ENCODE measurements at places on chromosomes 11 and 22. TPM values are rescaled to one million over a fixed set of nuclear protein-coding genes. Genes with fewer than 3 reads are reported as not detected.

DNA sequence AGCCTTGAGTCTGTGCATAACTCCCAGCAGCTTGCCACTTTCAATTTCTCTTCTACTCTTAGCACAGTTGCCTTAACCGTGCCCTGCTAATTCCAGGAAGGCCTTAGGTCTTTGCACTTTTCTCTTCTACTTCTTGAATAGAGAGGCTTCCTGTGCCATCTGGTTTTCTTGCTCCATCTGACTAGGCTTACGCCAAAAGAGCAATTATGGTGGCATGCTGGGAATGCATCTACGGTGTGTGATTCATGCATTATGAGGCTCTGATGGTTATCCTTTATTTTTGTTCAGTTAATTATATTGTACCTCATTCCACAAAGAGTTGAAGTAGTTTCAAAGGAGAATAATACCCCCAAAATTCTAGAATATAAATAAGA is 29.4 kb downstream of the SIK2 start:
- peak; percentile 68 for DNase-seq

GRCh38 chr11:31972623-31973022 is 118.3 kb upstream of the RCN1 start:
- DNase-seq, result no peak

- DNase-seq, result no peak
These were observed 26.3 kb downstream of the APLNR start for GRCh38 chr11:57210781-57211180.

Gene OR52I1
- total RNA-seq, result not detected

Gene OR52H1
- not detected for total RNA-seq

Gene P2RX6
- 4.3 TPM for total RNA-seq

Gene DCDC1
- total RNA-seq, result 0.33 TPM

DNA sequence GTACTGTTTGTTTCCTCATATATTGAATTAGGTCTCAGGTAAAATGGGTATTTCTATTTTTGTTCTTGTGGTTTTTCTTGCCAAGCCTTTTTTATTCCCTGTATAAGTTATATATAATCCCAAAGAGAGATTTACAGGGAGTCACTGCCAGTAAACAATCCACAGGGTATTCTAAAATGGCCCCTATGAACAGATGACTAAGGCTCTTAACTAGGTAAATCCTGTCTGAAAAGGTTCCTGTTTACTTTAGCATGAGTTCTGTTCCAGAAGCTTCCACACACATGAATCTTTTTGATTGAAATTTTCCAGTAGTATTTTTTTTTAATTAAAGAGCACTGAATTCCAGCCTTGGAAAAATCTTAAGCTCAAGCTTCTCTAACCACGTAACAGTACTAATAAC is 552.8 kb upstream of the CCDC179 start:
- DNase-seq, result no peak

DNA sequence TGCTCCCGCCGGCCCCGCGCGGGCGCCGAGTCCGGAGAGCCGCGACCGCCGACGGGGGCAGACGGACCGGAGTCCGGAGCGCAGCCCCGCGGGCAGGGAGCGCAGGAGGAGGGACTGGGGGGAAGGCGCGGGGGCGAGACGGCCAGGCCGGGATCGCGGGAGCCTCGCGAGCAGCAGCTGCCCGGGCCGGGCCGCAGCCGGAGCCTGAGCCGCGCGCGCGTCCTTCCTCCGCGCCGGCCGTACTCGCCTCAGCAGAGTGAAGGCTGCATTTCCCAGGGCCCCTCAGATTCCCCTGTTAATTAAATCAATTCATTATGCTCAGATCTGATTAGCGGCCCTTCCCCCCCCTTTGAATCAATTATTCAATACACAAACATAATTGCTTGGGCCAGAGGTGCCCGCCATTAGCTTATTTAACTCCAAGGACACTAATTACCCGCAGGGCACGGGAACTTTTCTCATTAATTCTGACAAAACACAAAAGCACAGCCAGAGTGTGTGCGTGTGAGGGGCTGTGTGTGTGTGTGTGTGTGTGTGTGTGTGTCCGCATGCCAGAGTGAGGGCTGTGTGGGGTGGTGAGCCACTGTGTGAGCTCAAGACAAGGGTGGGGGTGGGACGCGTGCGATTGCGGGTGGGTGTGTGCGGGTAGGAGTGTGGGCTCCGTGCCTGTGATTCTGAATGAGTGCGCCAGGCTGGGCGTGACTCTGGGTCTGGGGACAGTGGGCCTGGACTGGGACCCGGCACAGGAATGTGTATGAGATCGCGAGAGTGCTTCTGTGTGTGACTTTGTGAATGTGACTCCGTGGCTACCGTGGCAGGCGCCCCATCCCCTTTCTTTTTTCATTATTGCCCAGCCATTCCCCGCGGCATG is 5.1 kb upstream of the LMO1 start:
- no peak for DNase-seq

Gene TYR
- not detected for total RNA-seq

- DNase-seq, result no peak
These were observed 64.7 kb downstream of the ADAMTS15 start for GRCh38 chr11:130513132-130513531.

Gene E2F8
- total RNA-seq, result 0.17 TPM

Gene PKNOX2
- 0.33 TPM for total RNA-seq

- DNase-seq, result peak; percentile 71
These were observed 2.7 kb upstream of the ARHGAP42 start for GRCh38 chr11:100684101-100685065.

Gene NLRP10
- total RNA-seq, result 9.2 TPM

Gene CCDC83
- total RNA-seq, result not detected

Gene XKR3
- total RNA-seq, result not detected

DNA sequence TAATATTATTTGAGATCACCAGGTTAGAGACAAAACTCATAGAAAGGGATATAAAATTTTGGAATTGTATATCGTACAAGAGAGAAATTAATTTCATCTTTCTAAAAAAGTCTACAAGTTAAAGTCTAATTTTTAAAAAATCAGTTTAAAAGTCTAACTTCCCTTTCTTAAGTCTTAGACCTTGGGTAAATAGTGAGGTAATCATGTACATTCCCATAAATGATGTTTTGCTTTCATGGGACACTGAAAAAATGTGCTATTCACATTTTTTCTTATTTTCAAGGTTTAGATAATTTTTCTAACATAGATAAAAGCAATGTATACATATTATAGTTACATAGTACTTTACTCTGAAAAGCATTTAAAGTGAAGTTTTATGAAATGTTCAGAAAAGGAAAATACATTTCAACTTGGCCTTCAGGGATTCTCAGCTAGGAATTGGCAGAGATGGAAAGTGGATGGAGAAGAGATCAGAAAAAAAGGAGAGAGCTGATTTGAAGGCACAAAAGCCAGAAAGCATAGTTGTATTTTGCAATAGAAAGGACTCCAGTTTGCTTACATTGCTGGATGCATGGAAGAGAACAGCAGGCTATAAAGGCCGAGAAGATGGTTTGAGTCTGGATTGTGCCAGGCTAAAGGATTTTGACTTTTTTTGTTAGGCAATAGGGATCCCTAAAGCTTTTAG is 194.0 kb downstream of the CASP12 start:
- DNase-seq, result no peak

Gene OVCH2
- 12.9 TPM for total RNA-seq

Gene KCNJ5
- total RNA-seq, result 63.7 TPM

Gene PIK3IP1
- total RNA-seq, result 2.9 TPM

GRCh38 chr11:60634126-60634525 is 65.3 kb upstream of the MS4A8 start:
- no peak for DNase-seq

GRCh38 chr22:35065796-35066218 is at the start of gene ISX:
TSS of gene ISX (plus strand) at chr22:35066158. CDS start at chr22:35067088, 930 bp downstream.
- DNase-seq, result no peak

DNA sequence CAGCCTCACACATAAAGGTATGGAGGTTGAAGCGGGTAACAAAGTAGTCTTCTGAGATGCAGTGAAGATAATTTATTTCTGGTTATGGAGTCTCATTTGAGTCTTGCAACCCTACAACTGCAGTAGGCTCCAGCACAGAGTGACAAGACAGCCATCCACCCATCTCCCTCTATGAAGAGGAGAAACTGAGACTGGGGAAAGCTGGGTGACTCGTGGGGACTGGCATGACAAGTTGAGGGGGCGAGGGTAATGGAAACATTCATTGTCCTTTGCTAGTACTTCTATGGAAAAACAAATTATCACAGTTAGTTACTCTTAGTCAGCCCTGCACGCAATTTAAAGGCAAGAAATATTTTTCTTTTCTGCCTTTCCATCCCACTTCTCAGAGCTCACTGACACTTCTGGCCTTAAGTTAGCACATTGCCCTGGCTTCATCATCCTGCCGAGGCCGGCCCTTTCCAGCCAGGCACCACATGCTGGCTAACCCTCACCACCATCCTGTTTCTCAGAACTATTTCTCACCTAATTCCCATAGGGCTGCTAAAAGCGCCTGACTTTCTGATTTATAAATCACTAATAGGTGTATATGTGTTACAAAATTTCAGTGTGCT is 361.1 kb downstream of the ETS1 start:
- DNase-seq, result no peak

Gene OR6A2
- total RNA-seq, result 0.68 TPM

- no peak for DNase-seq
These were observed 36.5 kb downstream of the CTSC start for GRCh38 chr11:88300888-88301487.

DNA sequence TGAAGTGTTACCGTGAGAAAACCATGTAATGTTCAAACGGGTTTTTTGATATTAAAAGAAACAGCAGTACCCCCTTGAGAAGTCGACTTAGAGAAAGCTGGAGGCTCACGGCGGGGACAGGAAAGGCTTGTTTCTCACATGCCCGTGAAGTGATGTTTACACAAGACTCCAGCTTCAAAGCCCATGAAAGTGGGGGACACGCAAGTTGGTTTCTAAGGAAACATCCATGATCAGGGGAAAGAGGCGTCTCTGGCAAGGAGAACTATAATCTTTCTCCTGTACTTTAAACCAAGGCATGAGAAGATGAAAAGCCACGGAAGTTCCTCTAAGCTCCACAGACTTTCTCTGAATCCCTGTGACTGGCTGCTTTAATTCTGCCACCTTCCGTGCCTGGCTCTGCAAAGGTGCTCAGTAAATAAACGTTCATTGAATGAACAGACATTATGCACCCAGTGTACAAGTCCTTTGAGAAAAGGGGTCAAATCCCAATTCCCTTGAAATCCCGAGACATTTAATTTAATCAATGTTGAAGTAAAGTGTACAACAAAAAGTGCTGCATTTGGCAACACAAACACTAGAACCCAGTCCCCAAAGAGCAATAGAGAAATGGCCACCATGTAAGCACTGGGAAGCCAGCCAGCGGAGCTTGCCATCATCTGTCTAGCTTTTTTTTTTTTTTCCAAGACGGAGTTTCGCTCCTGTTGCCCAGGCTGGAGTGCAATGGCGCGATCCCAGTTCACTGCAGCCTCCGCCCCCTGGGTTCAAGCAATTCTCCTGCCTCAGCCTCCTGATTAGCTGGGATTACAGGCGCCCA is 58.7 kb downstream of the AHNAK start:
- DNase-seq, result no peak

Gene MRGPRX3
- total RNA-seq, result 33.4 TPM

DNA sequence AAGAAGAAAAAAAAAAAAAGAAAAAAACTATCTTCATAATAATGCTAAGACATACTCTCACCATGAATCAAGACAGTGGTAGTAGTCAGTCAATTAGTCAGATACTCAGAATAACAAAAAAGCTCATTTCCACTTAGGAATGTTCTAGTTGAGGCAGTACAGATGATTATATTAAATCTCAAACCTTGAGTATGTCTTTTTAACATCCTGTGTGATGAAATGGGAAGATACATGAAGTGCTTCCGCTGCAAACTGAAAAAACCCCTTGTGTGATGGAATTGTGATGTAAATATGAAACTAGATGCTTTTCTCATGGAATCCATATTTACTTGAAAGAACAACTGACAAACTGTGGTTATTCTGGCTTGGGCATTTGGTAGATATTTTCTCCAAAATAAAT is 13.7 kb downstream of the AMOTL1 start:
- peak; percentile 53 for DNase-seq

DNA sequence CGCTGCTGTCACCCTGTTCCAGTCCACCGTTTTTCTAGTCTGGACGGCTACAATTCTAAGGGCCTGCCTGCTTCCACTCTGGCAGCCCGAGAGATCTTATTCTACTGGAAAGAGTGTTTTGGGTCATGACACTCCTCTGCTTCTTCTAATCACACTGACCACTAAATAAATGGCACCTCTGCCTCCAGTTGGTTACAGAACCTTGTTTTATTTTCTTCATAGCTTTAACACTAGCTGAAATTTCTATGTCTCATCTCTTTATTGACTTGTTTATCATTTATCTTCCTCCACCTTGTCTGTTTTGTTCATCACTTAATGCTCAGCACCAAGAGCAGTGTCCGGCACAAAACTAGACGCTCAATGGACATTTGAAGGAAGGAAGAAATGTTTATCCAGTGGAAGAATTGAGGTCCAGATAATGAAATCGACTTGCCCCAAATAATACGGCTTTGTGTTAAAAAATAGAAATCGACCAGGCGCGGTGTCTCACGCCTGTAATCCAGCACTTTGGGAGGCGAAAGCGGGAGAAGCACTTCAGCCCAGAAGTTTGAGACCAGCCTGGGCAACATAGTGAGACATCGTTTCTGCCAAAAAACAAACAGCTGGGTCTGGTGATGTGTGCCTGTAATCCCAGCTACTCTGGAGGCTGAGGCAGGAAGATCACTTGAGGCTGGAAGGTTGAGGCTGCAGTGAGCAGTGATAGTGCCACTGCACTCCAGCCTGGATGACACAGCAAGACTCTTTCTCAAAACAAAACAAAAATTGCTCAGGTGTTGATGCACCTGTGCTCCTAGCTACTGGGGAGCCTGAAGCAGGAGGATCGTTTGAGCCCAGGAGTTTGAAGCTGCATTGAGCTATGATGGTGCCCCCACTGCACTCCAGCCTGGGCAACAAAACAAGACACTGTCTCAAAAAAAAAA is 693 bp upstream of the PRR14L start:
- no peak for DNase-seq

- no peak for DNase-seq
These were observed 47.7 kb downstream of the LRFN4 start for GRCh38 chr11:66904561-66904960.

DNA sequence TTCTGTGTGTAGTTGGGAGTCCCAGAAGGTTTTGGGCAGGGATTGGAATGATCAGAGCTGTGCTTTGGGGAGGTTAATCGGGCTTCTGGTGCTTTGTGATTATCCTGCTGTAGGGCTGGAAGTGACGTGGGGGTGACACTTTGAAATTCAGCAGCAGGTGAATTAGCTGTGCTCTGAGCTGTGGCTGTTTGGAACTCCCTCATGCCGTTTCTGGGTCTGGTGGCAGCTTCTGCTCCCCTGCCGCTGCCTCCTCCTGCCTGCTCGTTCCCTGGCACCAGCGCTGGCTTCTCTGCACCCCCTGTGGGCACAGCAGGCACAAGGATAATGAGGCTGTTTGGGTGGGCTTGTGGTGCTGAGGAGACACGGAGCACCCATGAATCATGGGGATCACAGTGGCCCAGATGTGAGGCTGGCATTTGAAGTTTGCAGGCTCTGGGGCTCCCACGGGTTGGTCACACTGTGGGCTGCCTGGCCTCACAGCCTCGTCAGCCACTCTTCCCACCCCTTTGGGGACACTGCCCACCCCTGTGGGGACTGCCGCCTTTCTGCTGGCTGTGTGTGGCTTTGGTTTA is 49.7 kb downstream of the TBC1D22A start:
- no peak for DNase-seq

GRCh38 chr11:104704888-104705287 is 193.4 kb downstream of the CASP12 start:
- no peak for DNase-seq

GRCh38 chr11:77120571-77120970 is 7.5 kb upstream of the MYO7A start:
- DNase-seq, result no peak

Data from mammary epithelial cell (primary cell).